Cardiac atrium fibroblast (primary cell): ENCODE measurements at places on chromosomes 3 and 15. TPM values are rescaled to one million over a fixed set of nuclear protein-coding genes. Genes with fewer than 3 reads are reported as not detected.

PRRT3 gene
- 2.8 and 3.8 TPM in 2 replicates for total RNA-seq

ATP13A5 gene
- total RNA-seq, result not detected in 2 replicates

UROC1 gene
- not detected in 2 replicates for total RNA-seq

TICRR gene
- 2.5 and 2.8 TPM in 2 replicates for total RNA-seq

GPR156 gene
- 0.49 and 3.4 TPM in 2 replicates for total RNA-seq

TMEM62 gene
- 7.5 and 14.1 TPM in 2 replicates for total RNA-seq
